ENCODE measurements at places on chromosomes 7 and 10.

DNA sequence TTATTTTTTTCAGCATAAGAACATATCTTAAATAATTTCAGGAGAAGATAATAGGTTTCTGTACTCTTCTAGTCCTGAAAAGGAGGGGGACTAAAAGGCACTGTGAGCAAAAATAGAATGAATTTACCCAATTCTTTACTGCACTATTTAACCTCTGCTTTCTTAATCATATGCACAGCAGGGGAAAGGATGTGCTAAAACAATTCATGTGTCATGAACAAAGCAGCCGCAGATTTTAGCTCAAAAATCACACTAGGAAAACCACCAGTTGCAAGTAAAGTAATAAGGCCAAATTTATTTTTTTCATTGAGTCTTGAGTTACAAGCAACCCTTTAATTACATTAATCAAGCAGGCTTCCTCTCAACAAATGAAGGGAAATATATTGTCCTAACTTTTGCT is 80.1 kb downstream of the CABCOCO1 start:
- DNase-seq = no peak

DNA sequence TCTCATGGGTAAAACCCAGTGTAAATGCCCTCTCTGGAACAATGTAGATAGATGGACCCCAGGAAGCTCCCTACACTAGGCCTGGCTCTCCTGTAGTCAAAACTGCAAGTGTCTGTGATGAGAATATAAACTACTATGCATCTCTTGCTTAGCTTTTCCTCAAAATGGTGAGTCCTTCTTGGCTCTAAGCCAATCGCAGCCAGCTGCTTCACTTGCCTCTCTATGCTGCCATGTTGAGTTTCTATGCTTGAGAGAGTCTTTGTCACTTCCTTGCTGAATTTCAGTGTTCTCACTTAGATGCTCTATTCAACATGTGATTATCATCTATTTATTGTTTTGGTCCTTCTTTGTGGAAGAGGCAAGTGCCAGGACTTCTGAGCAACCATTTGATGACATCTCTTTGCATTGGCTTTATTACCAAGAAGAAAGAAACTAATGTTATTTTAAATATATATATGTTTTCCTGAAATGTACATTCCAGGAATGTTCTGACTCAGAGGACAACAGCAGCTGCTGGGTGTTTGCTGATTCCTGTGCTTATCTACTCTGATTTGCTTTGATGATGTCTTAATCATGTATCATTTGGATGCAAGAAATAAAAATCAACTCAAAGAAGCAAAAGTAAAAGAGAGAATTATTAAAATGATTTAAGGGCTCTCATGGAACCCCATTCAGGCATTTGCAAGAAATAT is 16.6 kb downstream of the TAS2R40 start:
- DNase-seq = no peak

DNA sequence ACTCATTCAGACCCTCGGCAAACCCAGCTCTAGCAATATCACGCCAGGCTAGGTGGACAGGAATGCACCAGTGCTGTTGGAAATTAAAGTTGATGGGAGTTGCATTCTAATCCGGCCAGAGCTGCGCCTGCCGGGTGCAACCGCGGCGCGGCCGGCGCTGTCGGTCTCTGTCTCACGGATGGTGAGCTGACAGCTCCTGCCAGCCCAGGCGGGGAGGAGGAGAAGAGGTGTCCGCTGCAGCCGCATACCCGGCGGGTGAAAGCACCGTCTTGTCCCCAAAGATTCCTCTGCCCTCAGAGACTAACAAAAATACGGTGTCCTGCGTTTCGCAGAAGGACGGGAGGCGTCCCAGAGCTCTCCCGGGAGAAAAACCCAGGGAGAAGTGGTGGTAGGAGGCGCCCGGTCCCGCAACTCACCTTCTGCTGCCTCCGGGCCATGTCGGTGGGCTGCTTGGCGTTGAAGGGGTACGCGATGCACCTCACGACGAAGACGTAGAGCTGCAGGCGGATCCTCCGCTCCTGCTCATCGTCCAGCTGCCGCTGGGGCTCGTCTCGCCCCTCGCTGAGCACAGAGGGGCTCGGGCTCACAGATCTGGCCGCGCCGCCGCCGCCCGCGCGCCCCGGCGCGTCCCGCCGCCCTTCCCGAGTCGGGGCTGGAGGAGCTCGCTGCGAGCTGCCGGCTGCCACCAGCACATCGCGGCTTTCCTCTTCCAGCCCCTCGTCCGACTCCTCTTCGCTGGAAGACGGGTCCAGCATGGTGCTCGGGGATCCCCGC is 490 bp downstream of the CADPS2 start:
- DNase-seq = no peak

- DNase-seq = no peak
Measured at GRCh38 chr10:5524641-5525560, at the start of gene CALML3. Gene CALML3, plus strand, starts transcription at chr10:5524961. Its CDS starts 125 bp downstream, at chr10:5525086.

DNA sequence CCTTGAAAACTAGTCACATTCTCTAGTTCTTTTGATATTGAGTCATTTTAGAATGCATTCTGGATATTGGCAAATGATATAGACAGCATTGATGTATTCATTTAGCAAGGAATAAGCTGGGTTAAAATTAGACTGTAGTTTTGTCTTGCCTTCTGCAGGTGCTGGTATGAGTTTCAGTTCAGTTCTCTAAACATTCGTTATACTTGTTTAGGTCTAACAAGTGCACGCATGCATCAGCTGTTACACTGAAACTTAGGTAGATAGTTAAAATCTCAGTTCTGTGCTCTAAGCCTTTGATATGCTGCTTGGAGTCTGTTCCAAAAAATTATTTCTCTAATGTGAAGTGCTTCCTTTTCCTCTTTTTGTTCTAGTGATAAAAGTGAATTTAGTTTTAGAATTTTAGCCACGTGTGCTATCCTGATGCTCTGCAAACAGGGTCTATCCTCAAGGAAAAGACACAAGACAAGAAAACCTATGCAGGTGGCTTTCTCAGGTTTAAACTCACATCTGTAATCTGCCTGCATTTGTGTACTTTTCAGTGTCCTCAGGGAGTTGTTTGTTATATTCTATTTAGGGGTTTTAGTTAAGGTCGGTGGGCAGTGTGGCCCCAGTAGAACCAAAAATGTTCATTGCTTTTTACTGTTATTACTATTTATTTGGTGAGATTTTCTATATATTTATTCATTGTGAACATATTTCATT is 409.0 kb downstream of the CDC14C start:
- no peak for DNase-seq

GRCh38 chr10:70742537-70743429 is 42.4 kb downstream of the TBATA start:
- DNase-seq = no peak

- DNase-seq = no peak
Measured at GRCh38 chr10:44703241-44704155, 207.6 kb upstream of the TMEM72 start.

- DNase-seq = no peak
Measured at GRCh38 chr7:100863406-100863950, 3.7 kb upstream of the TRIP6 start.

Measured in activated T-helper 9 cell treated with anti-CD3 and anti-CD28 coated beads, Interleukin-2, amount 50 U/mL, for 16 hours (primary cell).